ENCODE measurements at places on chromosomes 2 and 18.

GRCh38 chr2:157692768-157693167 is 64.1 kb upstream of the ACVR1C start:
- DNase-seq: no peak
- H3K27ac ChIP-seq: no peak overlapping the region
- no peak overlapping the region for H3K4me3 ChIP-seq
- no peaks in the 10 kb centered on the region for H3K27me3 ChIP-seq
- H3K36me3 ChIP-seq: no peaks in the 10 kb centered on the region

- DNase-seq: no peak
- peaks cover under 1% of the 10 kb centered on the region for H3K4me1 ChIP-seq
- no peak overlapping the region for H3K4me3 ChIP-seq
- H3K36me3 ChIP-seq: no peaks in the 10 kb centered on the region
- H3K27me3 ChIP-seq: no peaks in the 10 kb centered on the region
Measured at GRCh38 chr18:47981320-47981719, 50.9 kb upstream of the SMAD2 start.

DNA sequence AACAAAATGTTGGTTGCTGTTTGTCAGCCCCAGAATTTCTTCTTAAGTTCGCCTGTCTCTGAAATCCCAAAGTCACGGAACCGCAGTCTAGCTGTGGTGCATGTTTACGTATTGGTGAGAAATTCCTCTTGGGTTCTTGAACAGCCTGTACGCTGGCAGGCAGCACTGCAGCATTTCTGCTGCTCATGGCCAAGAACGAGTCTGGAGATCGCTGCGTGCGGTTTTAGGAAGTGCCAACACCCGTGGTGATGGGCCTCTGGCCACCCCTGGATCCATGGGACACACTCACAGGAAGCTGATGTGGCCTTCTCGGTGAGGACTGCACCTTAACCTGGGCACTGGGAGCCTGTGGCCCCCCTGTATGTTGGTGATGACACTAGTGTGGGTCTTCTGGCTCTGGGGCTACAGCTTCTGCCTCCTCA is 23.7 kb downstream of the ASB1 start:
- H3K4me3 ChIP-seq: no peak overlapping the region
- no peak for DNase-seq
- peaks cover 7% of the 10 kb centered on the region for H3K4me1 ChIP-seq
- H3K27ac ChIP-seq: no peak overlapping the region
- peaks cover 67% of the 10 kb centered on the region for H3K36me3 ChIP-seq

DNA sequence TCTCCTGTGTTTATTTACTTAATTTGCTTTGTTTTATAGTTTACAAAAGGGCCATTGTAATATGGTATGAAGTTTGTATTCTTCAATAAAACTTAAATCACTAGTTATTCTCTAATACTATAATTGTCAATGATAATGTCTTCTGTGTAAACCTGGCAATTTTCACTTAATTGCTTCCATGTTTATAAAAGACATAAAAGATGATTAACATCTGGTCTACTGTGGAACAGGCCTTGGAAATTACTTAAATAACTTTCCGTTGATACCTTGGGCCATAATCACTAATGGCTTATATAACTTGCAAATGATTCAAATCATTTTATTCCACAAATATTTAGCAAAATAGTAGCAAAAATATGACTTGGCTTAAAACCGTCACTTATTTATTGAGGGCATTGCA is 743.8 kb downstream of the DSC3 start:
- no peaks in the 10 kb centered on the region for H3K36me3 ChIP-seq
- H3K4me3 ChIP-seq: no peak overlapping the region
- no peaks in the 10 kb centered on the region for H3K27me3 ChIP-seq
- no peak overlapping the region for H3K27ac ChIP-seq
- DNase-seq: no peak

- DNase-seq: no peak
- H3K27ac ChIP-seq: no peak overlapping the region
- no peaks in the 10 kb centered on the region for H3K4me1 ChIP-seq
Measured at GRCh38 chr2:107592280-107592624, 234.4 kb upstream of the RGPD4 start.

DNA sequence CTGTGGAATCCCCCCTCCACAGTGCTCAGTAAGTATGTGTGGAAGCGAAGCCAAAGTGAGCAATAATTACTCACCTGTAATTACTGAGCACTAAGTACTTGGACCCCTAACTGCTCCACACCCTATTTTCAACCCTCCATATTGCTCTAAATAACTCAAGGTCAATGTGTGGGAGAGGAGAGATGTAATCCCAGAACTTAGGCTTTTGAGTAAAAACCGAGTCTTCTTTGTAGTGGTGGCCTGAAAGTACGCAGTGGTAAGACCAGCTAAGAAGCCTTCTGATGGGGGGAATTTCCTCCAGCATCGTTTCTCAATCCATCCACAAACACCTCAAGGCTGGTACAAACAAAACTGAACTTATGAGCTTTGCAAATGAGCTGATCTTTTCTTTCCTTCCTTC is 551.6 kb downstream of the ZEB2 start:
- no peaks in the 10 kb centered on the region for H3K36me3 ChIP-seq
- H3K27me3 ChIP-seq: no peaks in the 10 kb centered on the region
- no peak overlapping the region for H3K27ac ChIP-seq
- H3K4me1 ChIP-seq: no peaks in the 10 kb centered on the region
- DNase-seq: no peak

- no peaks in the 10 kb centered on the region for H3K4me1 ChIP-seq
Measured at GRCh38 chr2:200839513-200839912, 24.9 kb downstream of the CLK1 start.

DNA sequence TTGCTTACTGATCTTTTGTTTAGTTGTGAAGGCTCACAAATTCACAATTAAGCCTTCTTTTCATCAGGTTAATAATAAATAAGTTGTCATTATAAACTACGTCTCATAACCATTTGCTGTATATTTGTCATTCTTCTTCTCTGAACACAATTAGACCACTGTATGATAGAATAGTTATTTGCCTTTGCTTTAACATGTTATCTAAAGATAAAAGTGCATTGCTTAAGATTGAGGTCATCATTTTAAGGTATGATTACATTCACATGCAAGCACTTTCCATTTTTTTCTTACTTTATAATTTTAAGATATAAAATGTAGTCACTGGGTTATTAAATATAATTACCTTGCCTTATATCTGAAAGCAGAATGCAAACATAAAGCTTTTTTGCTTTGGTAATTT is 80.1 kb upstream of the GLS start:
- H3K4me3 ChIP-seq: no peak overlapping the region
- no peaks in the 10 kb centered on the region for H3K36me3 ChIP-seq
- H3K4me1 ChIP-seq: no peaks in the 10 kb centered on the region
- no peaks in the 10 kb centered on the region for H3K27me3 ChIP-seq
- H3K27ac ChIP-seq: no peak overlapping the region

GRCh38 chr2:49044350-49045079 is 109.8 kb downstream of the FSHR start:
- no peaks in the 10 kb centered on the region for H3K27me3 ChIP-seq
- no peak for DNase-seq
- H3K4me1 ChIP-seq: no peaks in the 10 kb centered on the region
- H3K27ac ChIP-seq: no peak overlapping the region
- H3K36me3 ChIP-seq: no peaks in the 10 kb centered on the region

DNA sequence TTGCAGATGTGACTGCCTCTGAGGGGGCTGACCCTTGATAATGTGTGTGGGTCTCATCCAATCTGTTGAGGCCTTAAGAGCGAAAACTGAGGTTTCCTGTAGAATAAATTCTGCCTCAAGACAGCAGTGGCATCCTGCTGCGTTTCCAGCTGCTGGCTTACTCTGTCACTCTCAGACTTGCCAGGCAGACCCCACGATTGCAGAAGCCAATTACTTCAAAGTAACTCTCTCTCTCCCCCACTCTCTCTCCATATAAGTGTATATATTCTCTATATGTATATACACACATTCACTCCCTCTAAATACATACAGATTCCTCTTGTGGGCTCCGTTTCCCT is 152.5 kb upstream of the ALKAL2 start:
- H3K36me3 ChIP-seq: no peaks in the 10 kb centered on the region
- H3K27ac ChIP-seq: peak overlapping the region; percentile 52
- peaks cover 4% of the 10 kb centered on the region for H3K27me3 ChIP-seq
- peaks cover 29% of the 10 kb centered on the region for H3K4me1 ChIP-seq
- no peak for DNase-seq

GRCh38 chr2:23135481-23136100 is 249.4 kb upstream of the KLHL29 start:
- H3K36me3 ChIP-seq: no peaks in the 10 kb centered on the region
- H3K27me3 ChIP-seq: no peaks in the 10 kb centered on the region
- H3K4me3 ChIP-seq: no peak overlapping the region
- no peak overlapping the region for H3K27ac ChIP-seq
- H3K4me1 ChIP-seq: no peaks in the 10 kb centered on the region
- no peak for DNase-seq

- H3K4me3 ChIP-seq: no peak overlapping the region
- no peaks in the 10 kb centered on the region for H3K27me3 ChIP-seq
Measured at GRCh38 chr2:8753609-8754008, 71.8 kb downstream of the ID2 start.

DNA sequence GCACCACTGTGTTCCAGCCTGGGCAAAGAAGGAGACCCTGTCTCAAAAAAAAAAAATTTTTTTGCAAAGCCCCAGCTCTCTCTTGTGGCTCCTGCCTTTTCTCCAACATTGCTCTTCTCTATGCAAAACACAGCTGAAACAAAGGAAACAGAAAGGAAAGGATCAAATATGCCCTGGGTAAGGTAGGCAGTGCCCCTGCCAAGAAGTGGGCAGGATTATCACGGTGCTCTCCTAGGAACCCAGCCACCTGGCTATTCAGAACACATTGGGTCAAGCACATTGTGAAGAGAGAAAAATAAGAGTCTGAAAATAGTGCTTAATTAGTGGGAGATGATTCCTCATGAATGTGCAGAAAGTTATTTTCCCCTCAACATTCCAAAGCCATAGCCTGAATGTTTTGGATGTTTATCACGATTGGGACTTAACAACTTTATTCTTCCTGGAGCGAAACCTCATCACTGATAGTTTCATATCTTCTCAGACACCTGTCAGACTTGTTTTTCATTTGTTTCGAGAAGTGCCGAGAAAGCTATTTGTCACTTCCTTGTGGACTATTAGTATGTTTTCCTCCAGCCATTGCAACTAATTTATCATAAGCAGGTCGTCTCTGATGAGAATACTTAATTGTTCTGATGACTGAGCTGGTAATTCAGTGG is 42.7 kb upstream of the RPL31 start:
- H3K27ac ChIP-seq: no peak overlapping the region
- no peaks in the 10 kb centered on the region for H3K36me3 ChIP-seq
- H3K27me3 ChIP-seq: no peaks in the 10 kb centered on the region
- H3K4me3 ChIP-seq: no peak overlapping the region

DNA sequence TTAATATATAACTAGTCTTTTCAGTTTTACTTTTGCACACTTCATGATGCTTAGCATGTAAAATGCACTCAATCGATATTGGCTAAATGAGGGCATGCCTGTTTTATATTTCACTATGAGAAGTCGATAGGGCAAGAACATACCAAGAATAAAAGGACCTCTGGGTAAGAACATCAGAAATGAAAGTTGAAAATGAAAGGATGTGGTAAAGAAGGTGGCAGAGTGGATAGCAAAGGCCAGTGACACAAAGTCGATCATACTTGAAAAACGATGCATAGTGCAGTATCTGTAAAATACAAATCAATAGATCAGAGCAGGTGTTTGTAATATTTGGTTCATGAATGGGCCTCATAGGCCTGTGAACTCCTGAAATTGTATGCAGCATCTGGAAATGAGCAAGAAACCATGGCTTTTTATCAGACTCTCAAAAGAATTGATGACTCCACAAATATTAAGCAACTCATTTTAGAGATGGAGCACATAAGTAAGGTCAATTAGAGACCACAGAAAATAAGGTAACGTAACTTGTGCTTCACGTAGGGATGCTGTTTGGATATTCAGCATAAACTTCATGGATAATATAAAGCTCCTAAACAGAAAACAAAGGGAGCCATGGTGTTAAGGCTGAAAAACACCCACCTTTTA is 653.4 kb downstream of the NYAP2 start:
- H3K36me3 ChIP-seq: no peaks in the 10 kb centered on the region
- DNase-seq: no peak
- no peak overlapping the region for H3K27ac ChIP-seq
- H3K4me3 ChIP-seq: no peak overlapping the region
- no peaks in the 10 kb centered on the region for H3K4me1 ChIP-seq

- peaks cover 13% of the 10 kb centered on the region for H3K36me3 ChIP-seq
- H3K27ac ChIP-seq: no peak overlapping the region
- H3K4me3 ChIP-seq: no peak overlapping the region
- H3K27me3 ChIP-seq: no peaks in the 10 kb centered on the region
- no peaks in the 10 kb centered on the region for H3K4me1 ChIP-seq
Measured at GRCh38 chr2:25265802-25266201, 75.9 kb downstream of the DNMT3A start.

GRCh38 chr2:231854616-231855125 is 68.4 kb downstream of the COPS7B start:
- H3K4me3 ChIP-seq: no peak overlapping the region
- DNase-seq: peak; percentile 51
- H3K27ac ChIP-seq: no peak overlapping the region
- no peaks in the 10 kb centered on the region for H3K36me3 ChIP-seq
- H3K4me1 ChIP-seq: no peaks in the 10 kb centered on the region
- no peaks in the 10 kb centered on the region for H3K27me3 ChIP-seq

All from spleen (tissue), 13 donors.